ENCODE measurements at places on chromosomes 11 and 22.
A peak's percentile ranks its signal among the peaks of the same experiment; 100 is the strongest.

DNA sequence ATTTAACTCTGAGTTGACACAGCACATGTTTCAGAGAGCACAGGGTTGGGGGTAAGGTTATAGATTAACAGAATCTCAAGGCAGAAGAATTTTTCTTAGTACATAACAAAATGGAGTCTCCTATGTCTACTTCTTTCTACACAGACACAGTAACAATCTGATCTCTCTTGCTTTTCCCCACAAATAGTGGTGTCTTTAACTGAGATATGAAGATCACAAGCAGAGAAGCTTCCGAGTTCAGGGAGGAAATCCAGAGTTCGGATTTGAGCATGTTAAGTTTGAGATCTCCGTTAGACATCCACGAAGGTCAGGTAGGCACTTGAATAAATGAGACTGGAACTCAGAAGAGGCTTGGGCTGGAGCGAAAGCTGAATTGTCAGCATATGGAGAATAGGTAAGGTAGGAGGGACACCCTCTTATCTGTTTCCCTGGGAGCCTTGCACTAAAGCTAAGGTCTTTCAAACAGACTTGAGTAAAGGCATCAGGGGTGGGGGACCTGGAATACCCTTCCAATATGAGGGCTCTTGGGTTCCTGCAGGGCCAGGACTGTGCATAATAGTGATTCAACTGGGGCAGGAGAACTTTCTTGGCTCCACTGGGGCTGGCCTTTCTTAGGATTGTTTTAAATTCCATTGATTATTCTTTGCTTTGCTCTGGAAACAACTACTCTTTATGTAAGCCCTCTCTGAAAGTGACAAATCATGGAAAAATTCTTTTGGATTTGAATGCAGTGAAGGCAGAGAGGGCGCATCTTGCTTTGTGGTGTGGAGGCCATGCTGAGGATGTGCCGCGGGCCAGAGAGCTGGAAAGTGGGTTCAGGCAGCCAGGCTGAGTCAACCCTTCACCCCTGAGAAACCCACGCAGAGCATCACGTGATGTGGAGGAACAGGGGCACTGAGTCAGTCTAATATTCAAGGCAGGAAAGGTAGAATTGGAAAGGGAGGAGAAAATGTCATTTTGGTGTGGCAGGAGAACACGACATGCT is 62.7 kb upstream of the AMPD3 start:
- DNase-seq, result no peak

DNA sequence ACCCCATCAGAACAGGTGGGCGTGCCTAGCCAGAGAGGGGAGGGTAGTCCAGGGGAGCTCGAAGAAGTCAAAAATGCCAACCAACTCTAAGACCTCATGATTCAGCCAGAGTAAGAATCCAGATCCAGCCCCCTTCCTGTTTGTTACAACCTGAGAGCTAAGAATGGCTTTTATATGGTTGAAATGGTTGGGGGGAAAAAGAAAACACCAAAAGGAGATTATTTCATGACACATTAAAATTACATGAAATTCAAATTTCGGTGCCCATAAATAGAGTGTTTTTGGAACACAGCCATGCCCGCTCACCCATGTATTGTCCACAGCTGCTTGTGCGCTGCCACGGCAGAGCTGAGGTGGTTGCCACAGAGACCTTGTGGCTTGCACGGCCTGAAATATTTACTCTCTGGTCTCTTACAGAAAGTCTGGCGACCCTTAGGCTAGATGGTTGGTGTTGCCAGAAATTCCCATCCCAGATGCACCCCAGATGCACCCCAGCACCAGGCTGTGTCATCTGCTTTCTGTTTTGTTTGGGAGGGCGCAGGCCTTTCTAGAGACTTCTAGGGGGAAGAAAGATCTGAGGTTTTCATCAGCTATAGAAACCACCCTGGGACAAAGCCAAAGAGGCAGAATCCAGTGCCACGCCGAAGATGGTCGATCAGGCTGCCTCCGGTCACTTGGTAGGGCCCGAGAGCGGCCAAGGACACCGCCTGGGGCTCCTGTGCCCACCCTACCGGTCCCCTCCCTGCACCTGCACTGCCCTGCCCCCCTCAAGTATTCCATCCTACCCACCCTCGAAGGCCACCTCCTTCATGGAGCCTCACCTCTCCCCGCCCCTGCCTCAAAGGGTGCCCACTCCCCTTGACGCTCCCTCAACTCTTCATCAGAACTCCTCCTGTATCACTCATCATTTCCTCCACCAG is 80.2 kb downstream of the DSCAML1 start:
- no peak for DNase-seq

GRCh38 chr11:65425971-65426838 is 3.6 kb downstream of the NEAT1 start:
- peak; percentile 75 for DNase-seq

- no peak for DNase-seq
These were observed 77.7 kb upstream of the FAM181B start for GRCh38 chr11:82811369-82811768.

DNA sequence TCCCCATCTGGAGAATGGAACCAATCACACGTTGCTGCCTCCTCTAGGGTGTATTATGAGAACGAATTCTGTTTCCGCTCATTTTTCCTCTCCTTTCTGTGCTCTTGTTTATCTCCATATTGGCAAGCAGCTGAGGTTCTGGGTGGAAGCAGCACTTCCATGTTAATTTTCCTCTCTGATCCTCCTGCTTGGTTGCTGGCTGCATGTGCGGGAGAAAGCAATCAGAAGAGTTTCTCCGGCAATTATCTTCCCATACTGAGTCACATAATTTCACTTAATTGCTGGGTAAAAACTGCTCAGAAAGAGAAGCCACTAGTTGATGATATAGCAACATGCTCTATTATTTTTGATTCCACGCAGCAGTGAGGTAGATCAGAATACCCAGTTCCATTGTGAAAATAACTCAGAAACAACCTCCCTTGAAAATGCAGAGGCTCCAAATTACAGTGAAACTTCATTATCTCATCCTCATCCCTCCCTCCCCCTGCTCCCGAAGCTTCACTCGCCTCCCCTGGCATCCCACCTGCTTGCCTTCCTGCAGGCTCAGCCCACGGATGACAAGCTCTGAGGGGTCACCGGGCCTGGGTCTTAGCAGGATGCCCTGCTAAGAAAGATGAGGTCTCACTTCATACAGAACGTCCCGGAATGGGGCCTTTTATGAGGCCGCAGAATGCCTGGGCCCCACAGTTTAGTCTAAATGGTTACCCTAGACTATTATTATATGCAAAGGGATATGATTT is 20.4 kb downstream of the FXYD6 start:
- DNase-seq, result no peak

DNA sequence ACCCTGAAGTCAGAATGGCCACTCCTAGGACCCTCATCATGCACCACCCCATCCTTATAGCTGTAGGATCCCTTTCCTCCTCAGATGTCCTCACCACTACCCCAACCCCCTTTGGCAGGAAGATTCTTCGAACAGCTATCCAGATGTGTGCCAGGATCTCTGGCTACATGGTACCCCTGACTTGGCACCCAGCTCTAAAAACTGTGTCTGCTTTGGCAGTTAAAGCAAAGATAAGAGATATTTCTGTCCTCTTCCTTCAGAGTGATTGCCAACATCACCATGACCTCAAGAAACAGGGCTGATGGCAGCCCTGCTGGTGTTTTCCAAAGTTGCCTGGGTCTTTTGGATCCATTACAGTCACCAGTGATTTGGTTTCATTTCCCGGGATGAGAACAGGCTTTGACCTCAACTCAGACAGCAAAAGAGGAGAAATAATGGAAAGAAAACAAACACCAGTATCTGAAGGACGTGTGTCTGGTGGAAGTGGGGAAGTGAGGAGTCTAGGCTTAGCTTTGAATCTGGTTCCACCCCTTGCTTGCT is 4.3 kb upstream of the NRIP3 start:
- no peak for DNase-seq

DNA sequence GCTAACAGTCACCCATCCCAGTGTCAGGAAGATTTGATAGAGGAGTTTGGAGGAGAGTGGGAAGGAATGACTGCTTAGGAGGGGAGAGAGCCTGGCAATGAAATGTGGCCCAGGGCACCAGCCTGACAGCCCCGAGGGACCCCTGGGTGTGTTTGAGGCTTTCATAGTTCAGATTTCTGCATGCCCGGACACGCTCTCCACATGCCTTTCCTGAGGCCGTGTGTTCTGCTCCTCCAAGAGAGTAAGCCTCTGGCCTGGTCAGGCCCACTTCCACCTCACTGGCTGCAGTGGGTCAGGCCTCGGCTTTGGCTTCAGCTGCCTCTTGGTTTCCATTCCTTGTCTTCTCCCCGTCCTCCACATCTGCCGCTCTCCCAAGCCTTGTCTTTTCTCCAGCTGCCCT is 78.4 kb downstream of the C22orf31 start:
- no peak for DNase-seq

- no peak for DNase-seq
These were observed 24.1 kb downstream of the ZNRF3 start for GRCh38 chr22:28907311-28908008.

DNA sequence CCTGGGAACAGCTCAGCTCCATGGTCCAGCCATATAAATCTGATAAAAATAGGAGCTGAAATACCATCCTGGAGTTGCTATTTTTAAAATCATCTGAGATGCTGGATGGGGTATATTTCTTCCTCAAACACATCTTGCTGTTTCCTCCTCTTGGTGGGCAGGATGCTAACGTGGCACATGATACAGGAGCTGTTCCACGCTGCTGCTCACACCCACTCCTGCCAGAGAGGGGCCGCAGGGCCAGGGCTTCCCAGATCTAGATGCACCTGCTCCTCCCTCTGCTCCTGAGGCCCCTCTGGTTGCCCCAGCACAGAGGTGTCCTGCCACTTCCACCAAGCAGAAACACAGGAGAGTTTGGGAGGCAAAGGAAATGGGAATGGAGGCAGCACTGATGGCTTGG is 3.3 kb upstream of the ST3GAL4 start:
- DNase-seq, result no peak

Measured in Daoy (cell line).